ENCODE measurements at places on chromosomes 13 and 19.

GRCh38 chr19:7104747-7105447 is 35.4 kb downstream of the ZNF557 start:
- DNase-seq = no peak

DNA sequence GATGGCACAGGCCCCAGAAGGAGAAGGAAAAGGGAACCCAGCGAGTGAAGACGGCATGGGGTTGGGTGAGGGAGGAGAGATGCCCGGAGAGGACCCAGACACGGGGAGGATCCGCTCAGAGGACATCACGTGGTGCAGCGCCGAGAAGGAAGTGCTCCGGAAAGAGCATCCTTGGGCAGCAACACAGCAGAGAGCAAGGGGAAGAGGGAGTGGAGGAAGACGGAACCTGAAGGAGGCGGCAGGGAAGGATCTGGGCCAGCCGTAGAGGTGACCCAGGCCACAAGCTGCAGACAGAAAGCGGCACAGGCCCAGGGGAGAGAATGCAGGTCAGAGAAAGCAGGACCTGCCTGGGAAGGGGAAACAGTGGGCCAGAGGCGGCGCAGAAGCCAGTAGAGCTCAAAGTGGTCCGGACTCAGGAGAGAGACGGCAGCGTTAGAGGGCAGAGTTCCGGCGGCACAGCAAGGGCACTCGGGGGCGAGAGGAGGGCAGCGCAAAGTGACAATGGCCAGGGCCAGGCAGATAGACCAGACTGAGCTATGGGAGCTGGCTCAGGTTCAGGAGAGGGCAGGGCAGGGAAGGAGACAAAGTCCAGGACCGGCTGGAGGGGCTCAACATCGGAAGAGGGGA is 1.1 kb downstream of the PPP1R12C start:
- no peak for DNase-seq

DNA sequence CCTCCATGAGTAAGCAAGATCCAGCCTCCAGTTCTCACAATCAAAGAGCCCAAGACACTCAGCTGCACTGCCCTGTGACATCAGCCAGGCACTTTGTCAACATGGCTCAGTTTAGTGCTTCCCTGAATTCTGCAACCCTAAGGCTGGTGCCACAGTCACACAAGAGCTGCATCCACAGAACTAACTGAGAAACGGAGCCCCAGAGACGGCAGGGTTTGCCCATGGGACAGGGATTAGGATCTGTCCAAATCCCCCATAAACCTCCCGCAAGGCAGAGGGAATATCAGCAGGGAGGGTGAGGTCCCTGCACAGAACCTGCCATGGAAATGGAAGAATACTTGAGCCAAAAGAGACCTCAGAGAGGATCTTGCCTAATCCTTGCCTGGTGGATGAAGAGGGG is 70.4 kb upstream of the UQCRFS1 start:
- no peak for DNase-seq

- no peak for DNase-seq
Measured at GRCh38 chr13:34833562-34834182, 108.4 kb upstream of the NBEA start.

DNA sequence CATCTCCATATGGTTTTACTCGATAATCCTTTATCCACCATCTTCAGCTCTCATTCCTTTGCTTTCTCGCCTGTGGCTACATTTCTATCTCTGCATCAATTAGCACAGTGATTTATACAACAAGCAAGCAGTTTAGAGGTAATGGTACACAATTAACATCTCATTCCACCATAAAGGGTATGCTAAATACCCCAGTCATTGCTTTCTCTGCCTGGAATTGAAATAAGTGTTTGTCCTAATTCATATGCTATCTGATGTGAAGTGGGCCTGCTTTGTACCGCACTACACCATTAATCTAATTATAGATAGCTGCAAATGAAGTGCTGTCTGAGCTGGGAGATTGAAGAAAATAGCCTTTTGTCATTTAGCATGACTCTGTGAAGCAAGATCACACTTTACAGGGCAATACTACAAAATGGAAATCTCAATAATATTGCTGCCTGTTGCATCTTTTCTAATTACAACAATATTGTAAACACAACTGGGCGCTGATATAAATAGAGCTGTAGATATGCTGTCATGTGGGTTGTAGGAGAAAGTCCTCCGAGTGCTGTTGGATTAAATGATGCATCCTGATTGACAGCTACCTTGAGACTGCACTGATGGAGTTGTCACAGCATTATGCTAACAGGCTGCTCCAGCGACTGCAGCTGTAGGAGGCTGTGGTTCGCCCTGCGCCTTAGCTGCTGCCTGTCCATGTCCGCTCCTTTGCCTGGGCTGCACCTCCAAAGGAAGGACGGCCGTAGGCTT is 78.2 kb downstream of the GGACT start:
- DNase-seq = no peak

GRCh38 chr13:33256148-33256840 is 29.3 kb downstream of the STARD13 start:
- no peak for DNase-seq

DNA sequence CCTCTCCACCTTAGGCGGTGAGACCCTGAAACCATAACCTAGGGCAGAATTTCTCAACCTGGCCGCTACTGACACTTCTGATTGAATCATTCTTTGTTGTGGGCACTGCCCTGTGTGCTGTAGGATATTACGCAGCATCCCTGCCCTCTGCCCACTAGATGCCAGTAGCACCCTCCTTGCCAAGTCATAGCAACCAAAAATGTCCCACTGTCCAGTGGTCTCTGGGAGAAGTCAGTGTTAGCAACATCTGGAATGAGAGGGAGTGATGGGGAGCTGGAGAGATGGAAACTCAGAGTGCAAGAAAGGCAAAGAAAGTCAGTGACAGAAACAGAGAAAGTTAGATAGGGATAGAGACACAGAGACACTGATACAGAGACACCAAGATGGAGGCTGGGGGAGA is 13.6 kb downstream of the KLK4 start:
- DNase-seq = no peak

DNA sequence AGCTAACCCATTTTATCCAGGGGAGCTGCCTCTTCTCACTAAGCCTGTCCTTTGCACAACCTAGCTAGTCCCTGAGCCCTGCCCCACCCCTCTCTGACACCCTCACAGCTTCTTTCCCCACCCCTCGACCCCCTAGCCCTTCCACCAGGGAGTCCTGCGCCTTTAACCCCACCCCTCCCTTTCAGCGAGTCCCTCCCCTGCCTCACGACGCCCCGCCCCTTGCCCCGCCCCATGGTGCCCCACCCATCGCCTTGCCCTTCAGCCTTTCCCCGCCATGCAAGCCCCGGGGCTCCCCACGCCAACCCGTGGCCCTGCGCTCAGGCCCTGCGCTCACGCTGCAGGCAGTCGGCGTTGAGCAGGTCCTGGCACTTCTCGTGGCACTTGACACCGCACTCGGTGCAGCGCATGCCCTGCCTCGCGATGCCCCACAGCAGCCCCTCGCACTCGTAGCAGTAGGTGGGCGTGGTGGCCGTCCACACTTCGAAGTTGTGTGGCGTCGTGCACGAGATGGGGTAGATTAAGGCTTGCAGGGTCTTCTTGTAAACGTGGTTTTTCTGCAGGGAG is 40.0 kb downstream of the UNC13A start:
- DNase-seq = no peak

DNA sequence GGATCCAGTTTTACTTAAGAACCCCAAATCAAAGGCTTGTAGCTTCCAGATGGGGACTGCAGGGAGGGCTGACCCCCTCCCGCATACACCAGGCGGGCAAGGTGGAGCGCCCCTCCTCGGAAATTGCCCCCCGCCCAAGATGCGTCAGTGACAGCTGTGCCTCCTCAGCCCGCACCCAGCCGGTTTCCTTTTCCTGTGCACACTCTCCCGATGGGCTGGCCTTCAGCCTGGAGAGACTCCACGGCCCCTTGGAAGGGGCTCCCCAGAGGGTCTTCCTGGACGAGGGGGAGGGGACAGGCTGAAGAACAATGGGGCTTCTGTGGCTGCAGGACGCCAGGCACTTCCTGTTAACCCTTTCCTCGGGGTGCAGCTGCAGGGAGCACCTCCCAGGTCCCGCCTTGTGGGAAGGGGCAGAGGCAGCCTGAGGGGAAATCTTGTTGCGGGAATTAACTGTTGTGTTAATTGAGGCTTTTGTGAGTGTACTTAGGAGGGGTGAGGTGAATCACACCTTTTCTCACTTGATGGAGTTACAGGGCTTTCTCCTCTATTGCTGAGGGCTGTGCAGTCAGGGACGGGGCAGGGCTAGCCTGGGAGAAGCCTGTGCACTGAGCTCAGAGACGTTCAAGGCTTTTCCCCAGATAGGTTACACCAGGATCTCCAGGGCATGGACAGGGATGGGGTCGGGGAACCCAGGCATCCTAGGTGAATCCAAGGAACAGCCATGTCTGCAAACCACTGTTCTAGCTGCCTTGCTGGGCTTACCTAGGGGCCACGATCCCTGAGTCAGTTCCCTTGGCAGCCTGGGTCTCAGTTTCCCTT is 14.3 kb downstream of the IER2 start:
- DNase-seq = peak; percentile 85

DNA sequence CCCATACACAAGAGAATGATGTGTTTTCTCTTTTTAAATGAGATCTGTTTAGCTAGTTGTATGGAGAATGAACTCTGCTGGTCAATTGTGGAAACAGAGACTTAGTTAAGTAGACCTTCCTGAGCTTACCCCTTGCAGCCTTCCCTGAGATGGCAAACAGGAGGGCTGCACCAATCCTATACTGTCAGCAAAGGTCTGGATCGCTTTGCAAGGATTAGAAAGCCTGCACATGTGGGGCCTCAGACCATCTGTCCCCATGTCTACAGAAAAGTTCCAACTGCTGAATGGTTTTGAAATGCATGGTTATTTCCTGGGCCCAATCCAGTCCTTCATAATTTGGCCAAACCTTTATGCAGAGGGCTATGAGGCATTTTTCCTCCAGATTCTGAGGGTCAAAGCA is 183.9 kb upstream of the SLC10A2 start:
- no peak for DNase-seq

GRCh38 chr19:347946-348861 is 3.6 kb upstream of the MIER2 start:
- DNase-seq = no peak

DNA sequence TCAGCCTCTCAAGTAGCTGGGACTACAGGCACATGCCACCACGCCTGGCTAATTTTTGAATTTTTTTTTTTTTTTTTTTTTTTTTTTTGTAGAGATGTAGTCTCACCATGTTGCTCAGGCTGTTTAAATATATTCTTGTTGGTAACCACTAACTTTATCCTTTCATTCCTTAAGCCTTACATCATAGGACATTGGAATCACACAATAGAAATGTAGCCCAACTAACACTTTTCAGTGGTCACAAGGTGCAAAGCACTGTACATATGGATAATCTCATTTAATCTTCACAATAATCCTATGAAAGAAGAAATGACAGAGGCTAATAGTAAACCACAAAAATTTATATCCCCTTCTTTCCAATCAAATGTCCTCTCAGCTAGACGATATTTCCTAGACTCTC is 417.8 kb upstream of the DACH1 start:
- DNase-seq = no peak

DNA sequence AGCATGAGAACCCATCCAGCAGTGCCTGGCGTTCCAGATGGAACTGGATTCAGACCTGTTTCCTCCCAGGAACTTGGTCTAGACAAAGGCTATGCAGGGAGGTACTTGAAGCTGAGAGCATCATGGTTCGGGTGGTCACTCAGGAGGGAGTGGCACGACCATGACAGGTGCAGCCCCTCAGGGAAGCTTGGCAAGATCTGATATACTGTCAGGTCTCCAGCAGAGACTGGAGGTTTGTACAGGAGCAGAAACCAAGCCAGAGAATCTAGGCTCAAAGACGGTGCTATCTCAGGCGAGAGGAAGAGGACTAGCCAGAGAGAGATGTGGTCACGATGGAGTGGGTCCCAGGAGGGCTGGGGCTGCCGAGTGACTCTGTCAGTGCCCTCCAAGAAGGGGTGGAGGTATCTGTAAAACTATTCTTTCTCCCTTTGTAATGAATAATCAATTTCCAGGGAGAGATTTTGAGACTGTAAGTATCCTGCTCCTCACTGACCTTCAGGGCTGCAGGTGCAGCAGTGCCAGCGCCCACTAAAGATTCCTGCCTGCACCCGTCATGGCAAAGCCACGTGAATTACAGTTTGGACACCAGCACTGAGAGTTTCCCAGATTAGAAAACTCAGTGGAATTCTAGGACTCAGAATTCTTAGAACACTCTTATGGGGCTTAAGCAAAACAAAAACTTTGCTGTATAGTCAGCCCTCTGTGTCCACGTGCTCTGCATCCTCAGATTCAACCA is 10.2 kb upstream of the DCUN1D2 start:
- no peak for DNase-seq

DNA sequence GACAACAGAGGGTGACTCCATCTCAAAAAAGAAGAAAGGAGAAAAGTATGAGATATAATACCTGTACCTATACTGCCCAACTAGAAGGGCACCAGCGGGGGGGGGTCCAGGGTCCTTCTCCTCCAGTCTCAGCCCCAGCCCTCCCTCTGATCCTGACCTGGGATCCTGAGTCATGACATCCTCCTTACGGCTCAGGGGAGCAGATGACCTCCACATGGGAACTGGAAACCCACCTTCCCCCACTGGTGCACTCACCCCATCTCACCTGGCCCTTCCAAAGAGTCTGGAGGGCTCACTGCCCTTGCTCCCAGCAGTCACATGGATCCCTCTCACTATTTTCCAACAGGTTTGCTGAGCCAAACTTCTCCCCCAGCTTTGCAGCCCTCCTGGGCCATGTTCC is 24.2 kb downstream of the TUBA3C start:
- no peak for DNase-seq

GRCh38 chr13:42011601-42012350 is 36.7 kb upstream of the DGKH start:
- no peak for DNase-seq

DNA sequence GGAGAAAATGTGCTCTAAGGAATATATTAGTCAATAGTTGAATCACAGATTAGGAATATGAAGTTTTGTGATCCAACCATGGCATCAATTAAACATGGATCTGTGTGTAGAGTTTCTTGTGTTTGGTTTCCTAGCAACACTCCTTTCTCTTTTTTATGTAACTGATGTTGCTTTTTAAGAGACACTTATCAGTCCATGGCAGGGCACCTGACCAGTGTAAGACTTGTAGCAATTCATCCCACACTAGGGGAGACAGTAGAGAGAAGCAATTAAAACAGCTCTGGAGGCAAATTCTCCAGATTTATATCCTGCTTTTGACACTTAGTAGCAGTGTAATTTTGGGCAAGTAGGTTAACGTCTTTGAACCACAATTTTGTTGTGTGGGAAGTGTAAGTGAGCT is 1229.0 kb downstream of the PCDH9 start:
- DNase-seq = no peak

DNA sequence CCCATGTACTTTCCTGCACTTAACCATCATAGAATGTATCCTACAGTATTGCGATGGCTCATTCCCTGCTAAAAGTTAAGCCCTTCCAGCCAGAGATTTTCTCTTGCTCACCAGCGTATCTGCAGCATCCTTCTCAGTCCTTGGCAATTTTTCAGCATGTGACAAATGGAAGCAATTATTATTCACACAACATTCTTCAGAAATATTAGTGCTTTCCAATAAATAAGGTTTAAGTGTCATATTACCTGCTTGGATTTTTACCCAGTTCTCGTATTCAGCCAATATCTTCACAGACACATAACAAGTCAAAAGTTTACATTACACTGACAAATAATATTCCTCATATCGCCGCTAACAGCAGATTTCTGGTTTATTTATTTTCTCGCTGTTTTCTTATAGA is 82.3 kb downstream of the POU4F1 start:
- DNase-seq = no peak

GRCh38 chr13:97335488-97336134 is 98.4 kb upstream of the RAP2A start:
- no peak for DNase-seq

Measured in type B pancreatic cell (in vitro differentiated cells).